ENCODE measurements at places on chromosomes 4 and X.

DNA sequence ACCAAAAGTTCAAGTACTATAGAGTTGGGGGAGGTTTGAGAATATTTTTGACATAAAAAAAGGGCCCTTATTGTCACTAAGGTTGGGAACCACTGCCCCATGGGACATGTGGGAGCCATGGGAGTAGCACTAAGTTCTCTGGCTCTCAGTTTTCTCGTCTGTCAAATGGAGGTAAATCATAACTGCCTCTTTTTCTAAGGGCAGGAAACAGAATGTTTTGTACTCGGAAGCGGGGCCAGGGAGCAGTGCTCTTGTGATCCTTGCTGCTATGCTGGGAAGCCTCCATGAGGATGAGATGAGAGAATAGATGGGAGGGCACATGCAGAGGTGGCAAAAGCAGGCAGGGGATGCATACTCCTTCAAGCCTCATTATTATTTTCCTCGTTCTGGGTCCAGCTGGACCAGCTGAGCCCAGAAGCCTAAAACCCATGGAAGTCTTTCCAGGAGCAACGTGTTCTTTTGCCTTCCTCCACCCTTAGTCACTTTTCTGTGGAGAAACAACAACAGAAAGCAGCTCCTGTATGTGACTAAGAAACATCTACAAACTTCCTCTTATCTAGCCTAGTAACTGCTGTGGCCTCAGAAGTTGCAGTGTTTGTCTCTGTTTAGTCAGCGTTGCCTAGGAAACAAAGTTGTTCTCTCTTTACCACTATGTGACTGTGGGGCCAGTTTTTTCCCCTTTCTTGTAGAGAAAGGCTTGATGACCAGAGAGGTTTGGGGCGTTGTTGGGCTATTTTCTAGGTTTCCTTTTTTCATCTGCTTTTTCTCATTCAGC, 64.8 kb downstream of the TSC22D3 start:
- peak; percentile 92 for DNase-seq

GRCh38 chr4:116736756-116737155, 348.6 kb downstream of the TRAM1L1 start:
- DNase-seq = no peak

DNA sequence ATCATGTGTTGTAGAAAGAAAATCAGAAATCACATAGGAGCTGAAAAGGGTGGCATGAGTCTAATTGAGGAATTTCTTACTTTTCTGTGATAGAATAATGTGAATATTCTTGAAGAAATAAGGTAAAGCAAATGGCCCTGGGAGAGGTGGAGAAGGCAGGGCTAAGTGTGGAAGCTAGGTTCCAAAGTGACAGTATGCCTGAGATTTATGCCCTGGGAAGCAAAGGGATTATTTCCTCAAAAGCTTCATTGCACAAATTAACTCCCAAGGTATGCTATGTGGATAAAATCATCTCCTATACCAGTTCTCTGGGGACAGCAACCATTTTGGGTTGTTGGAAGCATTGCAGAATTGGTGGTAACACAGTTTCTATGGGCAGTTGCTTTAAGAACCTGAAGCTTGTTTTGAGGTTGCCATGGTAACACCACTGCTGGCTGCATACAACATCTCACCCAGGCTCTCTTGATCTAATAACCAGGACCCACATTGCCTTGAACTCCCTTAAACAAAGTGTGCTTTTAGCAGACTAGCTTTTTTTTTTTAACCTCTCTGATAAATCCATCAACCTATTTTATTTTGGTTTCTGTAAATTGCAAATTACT, 21.0 kb downstream of the MAOA start:
- DNase-seq = no peak

DNA sequence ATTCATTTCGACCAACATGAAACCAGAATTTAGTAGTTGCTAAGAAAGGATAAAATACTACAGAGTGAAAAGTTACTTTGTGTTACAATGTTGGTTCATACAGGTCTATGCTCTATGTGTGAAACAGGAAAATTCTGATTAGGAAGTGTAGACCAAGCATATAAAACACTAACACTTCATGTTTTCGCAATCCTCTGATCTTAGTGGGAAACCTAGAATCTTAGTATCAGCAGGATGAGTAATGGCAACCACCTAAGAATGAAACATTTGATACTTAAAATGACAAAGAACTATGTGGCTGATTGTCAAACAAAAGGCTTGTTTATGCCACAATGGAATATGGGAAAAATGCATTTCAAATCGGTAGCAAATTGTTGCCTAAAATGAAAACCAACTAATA, 116.1 kb downstream of the AMMECR1 start:
- DNase-seq = no peak
